ENCODE measurements at places on chromosomes 16 and 17.

DNA sequence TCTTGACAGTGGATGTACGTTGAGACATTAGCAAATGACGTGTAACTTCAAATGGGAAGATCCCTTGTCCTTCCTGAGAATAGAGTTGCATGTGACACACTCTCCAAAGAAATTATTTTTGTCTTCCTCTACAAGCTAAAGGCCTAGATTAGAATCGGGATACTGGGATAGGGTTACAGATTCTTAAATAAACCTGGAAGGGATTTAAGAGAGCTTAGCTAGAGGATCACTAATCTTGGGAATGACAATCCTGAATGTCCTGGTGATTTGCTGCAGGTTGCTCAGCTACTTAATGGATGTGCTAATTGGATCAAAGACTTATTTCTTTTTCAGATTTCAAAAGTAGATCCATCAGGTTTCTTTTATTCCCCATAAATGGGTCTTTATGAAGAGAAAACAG is 101.9 kb downstream of the KCNJ2 start:
- no peak for DNase-seq

- DNase-seq: no peak
These were observed 12.8 kb upstream of the SLC38A8 start for GRCh38 chr16:84055366-84055765.

GRCh38 chr16:27471661-27472060 is 69.7 kb downstream of the IL21R start:
- DNase-seq: no peak

DNA sequence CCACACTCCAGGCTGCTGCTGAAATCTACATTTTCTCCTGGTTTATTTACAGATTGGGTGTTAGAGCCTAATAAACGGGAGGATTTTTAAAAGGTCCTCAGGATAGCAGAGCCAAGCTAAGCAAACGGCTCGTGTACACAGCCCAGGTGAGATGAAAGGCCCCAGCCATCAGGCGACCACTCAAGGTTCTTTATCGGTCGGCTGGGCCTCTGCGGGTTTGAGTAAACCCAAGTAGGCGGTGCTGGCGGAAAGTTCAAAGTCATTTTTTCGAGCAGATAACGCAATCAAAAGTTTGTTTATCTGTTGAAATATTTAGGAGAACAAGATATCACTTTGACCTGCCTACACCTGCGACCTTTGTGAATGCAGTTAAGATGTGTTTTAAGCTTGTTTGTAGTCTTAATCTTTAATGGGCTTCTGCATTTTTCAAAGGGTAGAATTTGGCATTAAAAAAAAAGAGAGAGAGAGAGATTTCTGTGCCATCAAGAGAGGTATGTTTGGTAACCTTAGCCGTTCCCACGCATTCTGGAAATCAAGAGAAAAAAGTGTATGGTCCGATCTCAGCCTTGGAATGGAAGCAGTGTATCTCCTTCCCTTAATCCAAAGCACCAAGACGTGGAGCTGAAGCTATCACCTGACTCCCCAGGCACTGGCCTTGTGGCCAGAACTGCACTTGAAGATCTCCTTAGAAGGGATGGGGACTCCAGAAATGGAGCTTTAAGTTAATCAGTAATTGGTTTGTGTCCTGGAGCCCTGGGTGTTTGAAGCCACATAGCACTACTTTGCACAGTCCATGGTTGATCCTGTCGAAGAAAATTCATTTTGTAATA is 301.7 kb upstream of the IRX5 start:
- no peak for DNase-seq

DNA sequence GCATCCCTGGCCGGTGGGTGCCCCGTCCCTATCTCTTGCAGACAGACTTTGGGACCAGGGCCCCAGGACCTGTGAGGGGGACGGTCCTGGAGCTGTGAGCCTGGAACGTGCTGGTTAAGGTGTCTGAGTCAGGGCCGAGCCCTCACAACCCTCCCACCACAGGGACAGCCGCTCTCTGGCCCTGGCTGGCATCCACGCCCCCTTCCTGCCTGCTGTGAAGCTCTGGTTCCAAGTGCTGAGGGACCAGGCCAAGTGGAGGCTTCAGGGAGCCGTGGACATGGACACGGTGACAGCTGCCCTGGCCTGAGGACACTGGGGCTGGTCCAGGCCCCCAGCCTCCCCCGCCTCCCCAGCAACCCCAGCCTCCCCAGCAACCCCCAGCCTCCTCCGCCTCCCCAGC is 6.6 kb downstream of the TSR3 start:
- DNase-seq: no peak

DNA sequence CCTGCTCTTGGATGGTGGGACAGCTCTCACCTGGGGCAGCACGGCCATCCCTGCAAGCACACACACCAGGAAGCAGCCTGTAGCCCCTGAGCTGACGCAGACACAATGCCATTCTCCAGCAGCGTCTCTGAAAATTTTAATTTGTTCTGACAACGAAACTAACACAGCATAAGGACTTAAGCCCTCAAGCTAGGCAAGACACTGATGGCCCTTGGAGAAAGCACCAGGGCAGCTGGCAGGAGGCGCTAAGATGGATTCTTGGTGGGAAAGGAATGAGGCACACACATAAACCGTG is 2.7 kb upstream of the LIMD2 start:
- DNase-seq: no peak

- DNase-seq: no peak
These were observed 106.2 kb downstream of the XYLT1 start for GRCh38 chr16:17364319-17365210.

GRCh38 chr17:48064638-48065037 is 16.5 kb downstream of the NFE2L1 start:
- DNase-seq: no peak

DNA sequence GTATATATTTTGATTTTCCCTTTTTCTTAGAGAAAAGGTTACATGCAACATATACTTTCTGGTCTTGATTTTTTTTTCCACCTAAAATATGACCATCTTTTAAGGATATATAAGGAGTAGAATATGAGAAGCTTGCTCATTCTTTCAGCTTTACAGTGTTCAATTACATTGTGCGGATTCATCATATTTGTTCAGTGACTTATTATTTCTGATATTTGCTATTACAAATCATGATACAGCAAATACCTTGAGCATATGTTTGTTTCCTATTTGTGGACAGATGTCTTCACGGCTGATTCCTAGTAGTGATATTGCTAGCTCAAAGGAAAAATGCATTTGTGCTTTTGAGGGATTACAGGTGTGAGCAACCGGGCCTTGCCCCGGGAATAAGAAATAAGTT is 18.1 kb downstream of the KATNIP start:
- DNase-seq: no peak

- no peak for DNase-seq
These were observed 46.1 kb upstream of the DNAJA2 start for GRCh38 chr16:47019568-47019967.

- DNase-seq: no peak
These were observed 166.2 kb upstream of the ASIC2 start for GRCh38 chr17:33459078-33459940.

- no peak for DNase-seq
These were observed 2.8 kb upstream of the MEAK7 start for GRCh38 chr16:84507011-84507982.

GRCh38 chr17:16463358-16464302 is 28.4 kb downstream of the LRRC75A start:
- DNase-seq: no peak

DNA sequence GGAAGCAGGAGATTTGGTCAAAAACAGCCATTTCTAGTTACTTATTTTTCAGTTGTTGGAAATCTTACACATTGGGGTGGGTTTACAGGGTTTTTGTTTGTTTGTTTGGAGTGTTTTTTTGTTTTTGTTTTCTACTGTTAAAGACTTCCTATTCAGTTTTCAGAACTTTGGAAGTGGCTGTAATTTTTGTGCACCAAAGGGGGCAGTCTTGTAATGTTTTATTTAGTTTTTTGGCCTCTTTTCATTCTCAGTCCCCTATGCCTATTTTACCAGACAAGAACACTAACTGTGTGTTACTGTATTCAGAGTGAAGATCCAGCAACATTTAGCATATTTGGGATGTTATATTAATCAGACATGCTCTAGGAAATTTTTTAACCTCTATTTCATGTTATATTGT is 20.6 kb downstream of the TPPP3 start:
- DNase-seq: no peak

- no peak for DNase-seq
These were observed 5.2 kb downstream of the RUSF1 start for GRCh38 chr16:31502981-31503380.

DNA sequence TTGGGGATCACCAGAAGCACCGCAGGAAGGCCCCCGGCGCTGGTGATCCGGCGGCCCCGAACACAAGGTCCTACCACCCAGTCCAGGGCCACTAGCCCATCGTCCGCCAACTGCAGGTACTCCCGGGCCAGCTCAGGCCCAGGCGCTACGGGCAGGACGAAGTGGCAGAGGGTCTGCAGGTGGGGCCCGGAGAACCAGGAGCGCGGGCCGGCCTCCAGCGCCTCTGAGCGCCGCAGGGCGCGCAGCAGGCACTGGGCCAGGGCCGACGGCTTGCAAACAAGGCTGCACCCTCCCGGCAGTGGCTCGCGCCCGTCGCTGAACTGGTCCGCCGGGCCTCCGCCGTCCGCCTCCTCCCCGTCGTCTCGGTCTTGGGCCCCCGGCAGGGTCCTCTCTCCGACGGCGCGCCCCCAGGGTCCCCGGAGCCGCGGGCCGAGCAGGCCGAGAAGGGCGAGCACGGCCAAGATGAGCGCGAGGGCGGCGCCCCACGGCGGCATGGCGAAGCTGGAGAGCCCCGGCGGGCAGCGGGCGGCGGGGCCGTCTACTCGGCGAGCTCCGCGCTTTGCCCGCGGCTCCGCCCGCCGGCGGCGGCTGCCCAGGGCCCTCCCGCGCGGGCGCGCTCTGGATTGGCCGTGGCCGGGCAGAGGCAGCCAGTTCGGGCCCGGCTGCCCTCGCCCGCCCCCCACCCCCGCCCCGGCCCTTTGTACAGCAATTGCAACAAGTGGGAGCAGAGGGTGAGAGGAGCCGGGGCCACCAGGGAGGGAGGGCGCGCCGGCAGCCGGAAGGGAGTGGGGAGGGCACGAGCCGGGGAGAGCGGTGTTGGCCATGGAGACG is at the start of gene ABHD15:
TSS of gene ABHD15 (minus strand) at position 565 of the 831 bp plus-strand sequence. CDS start at position 494, 71 bp downstream.
- DNase-seq: no peak

GRCh38 chr16:57949013-57949412 is 21.9 kb downstream of the CNGB1 start:
- DNase-seq: no peak

GRCh38 chr17:50520483-50520882 is 12.1 kb upstream of the EPN3 start:
- no peak for DNase-seq

- no peak for DNase-seq
These were observed 158.5 kb downstream of the TANC2 start for GRCh38 chr17:63124536-63124935.

GRCh38 chr17:34099859-34100515 is 155.1 kb upstream of the CCL2 start:
- no peak for DNase-seq

- no peak for DNase-seq
These were observed 25.3 kb upstream of the BRD7 start for GRCh38 chr16:50393858-50394802.
